Right renal cortex interstitium (tissue), 3 donors: ENCODE measurements at places on chromosomes 12 and 14.

DNA sequence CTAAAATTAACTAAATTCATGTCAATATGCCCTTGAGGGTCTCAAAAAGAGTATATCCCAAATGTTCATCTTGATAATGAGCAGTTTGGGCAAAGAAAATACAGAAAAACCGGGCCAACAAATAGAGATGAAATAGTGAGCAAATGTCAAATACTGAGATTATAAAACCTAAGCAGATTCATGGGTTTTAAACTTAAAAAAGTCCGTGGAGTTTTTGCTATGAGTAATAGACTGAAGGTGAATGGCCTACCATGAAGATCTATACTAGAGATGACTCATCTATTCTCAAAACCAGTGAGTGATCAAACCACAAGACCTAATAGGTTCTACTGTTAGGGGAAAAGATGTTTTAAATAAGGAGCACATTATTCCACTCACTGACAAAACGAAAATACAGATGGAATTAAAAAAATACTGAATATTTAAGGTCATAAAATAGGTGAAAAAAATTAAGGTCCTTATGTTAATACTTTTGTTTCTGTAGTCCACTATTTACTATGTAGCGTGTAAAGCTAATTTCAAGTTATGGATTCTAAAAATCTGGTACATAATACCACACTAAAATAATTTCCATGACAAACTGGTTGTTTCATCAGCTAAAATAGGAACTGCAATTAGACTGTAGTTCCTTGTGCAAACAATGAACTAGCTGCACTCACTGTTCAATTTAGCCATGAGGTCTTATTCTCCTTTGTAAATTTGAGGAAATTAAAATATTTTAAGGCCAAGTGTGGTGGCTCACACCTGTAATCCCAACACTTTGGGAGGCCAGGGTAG lies 5.0 kb downstream of the HNRNPC start:
- no peak for DNase-seq

DNA sequence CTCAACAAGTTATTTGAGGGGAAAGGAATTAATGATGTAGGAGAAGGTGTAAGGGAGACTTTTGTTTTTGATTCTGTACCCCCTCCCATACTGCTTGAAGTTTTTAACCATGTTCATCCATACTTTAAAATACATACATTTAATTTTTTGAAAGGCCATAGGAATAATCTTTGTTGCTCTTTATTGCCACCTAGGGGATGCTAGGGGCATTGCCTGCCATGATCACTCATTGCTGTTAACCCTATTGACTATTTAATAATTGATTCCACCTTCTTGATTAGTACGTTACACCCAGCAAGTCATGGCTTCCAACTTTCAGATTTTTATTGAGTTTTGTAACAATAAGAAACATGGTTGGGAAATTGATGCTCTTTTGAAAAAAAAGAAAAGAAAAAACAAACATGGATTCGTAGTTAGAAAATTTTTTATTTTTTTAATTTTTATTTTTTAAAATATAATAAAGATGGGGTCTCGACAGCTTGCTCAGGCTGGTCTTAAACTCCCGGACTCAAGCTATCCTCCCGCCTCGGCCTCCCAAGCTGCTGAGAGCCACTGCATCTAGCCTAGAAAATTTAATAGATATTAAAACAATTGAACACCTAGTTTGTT lies 8.5 kb upstream of the PRKAB1 start:
- no peak for DNase-seq

GRCh38 chr14:75411214-75411540 lies 16.6 kb upstream of the JDP2 start:
- DNase-seq, result no peak

GRCh38 chr14:52563120-52563519 lies 10.5 kb downstream of the GPR137C start:
- no peak for DNase-seq

DNA sequence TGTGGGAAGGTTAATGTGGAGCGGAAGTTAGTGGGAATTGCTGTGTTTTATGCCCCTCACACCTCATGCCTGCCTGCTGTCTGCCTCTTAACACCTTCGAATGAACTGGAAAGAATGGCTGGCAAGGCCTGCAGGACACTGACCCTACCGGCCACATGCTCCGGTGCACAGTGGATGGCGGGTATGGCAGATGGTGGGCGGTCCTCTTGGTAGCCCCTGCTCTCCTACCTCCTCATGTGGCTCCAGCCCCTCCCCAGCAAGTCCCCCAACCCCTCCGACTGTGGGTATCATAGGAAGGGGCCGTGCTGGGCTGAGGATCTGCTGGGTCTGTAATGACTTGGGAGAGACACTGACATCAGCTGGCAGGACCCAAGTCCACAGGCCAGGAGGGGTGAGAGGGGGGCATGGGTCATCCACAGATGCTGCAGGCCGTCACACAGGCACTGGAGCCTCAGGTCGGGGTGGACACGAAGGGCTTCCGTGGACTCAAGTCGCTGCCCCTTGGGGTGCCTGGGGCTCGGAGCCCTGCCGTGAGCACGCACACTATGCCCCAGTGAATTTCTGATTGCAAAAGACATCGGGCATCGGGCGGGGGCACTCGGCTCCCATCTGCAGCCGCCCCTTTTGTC lies 77.4 kb downstream of the KIF26A start:
- no peak for DNase-seq

- no peak for DNase-seq
These were observed 295.7 kb upstream of the FKBP4 start for GRCh38 chr12:2498964-2499500.

GRCh38 chr12:69141074-69141473 lies 98.3 kb upstream of the CPSF6 start:
- no peak for DNase-seq

DNA sequence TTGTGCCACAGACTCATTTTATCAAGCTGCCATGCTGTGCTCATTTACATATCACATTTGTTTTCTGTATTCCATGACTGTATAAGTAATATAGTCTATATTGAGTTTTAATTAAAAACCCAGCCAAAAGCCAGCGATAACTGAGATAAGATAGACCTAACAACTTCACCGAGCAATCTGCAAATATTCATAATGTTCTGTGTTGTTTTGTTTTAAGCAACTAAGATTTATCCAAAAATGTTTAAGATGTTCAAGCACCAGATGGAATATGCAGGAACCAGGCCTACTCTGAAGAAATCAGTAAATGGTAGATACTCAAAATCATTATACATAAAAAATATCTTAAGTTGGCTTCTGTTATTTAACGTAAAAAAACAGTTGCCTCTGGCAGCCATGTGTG lies 295.3 kb downstream of the ITPR2 start:
- DNase-seq, result no peak
